Peyer's patch (tissue), 4 donors: ENCODE measurements at places on chromosomes 4 and X.

DNA sequence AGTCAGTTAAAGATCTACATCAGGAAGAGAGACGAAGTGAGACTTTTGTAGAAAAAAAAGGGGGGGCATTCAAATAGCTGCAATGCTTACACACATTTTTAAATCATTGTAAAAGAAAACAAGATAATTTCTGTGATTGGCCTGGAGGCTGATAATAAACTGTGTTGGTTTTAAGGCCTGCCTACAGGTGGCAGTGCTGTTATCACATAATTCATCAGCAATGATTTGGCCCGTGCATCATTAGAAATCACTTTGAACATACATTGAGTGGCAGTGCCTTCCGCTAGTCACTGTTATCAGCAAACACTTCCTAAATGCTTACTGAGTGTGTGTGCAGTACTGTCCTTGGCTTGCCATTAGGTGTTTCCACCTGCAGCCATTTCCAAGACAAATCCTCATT is 831.9 kb downstream of the TRIML1 start:
- no peak for DNase-seq

DNA sequence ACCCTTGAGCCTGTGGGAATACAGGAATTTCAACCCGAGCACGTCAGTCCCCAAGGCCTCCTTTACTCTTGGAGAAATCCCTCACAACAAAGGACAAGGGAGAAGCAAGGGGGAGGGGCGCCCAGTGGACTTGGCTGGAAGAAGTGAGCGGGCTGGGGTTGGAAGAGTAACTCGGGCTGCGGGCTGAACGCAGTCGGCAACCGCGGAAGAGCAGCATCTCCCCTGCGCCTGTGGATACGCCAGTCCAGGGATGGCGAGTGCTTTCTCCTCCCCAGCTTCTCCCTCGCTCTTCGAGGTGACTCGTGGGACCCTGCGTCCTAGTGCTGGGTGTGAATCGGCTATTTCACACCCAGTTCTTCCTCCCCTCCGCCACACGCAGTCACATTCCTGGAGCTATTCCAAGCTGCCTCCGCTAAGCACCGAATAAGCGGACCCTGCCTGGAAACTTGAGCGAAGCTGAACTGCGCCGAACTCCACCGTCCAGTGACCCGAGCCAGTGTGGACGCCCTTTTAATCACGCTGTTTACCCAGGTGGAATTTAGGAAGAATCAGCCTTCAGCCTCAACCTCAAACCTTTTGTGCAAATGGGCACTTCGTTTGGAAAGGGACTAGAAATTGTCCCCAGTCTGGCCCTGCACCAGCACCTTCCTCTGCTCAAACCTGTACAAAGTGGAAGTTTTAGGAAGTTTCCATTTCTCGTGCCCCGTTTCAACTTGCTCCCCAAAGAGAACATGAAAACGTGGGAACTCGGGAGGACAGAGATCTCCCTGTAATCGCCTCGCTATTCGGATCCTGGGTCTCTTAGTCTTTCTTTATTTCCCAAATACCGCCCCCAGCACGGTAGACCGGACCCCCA is 64.3 kb upstream of the WDR17 start:
- no peak for DNase-seq

- no peak for DNase-seq
Observed at GRCh38 chr4:84051639-84052038, 447.5 kb downstream of the NKX6-1 start.

DNA sequence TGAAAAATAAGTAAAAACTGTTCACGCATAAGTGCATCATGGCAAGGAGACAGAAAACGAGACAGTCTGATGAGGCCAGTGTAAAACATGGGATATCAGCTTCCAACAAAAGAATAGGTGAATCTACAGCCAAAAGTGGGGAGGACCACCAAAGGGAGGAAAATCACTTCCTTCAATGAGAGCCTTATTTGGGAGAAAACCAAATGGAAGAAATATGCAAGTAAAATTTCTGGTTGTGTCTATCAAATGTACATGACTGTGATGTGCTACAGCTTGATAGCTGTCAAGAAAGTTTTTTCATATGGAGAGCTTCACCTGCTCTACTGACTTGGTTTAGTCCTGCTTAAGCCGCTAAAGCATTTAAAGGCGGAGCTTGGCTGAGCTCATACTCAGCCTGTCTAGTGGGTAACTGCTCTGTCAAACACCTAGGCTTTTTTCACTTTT is 66.2 kb downstream of the MAGEA1 start:
- no peak for DNase-seq

- no peak for DNase-seq
Observed at GRCh38 chr4:80009806-80010205, 63.2 kb downstream of the ANTXR2 start.

GRCh38 chrX:150211988-150212387 is 151.1 kb upstream of the MAMLD1 start:
- no peak for DNase-seq

GRCh38 chr4:76270244-76271175 is 19.0 kb downstream of the FAM47E start:
- DNase-seq, result no peak
